ENCODE measurements at places on chromosomes 12 and 14. TPM values are rescaled to one million over a fixed set of nuclear protein-coding genes. Genes with fewer than 3 reads are reported as not detected.
A peak's percentile ranks its signal among the peaks of the same experiment; 100 is the strongest.

The PTPN21 gene
- total RNA-seq = 18.1 TPM

The KMT2D gene
- 35.4 TPM for total RNA-seq

The CCND2 gene
- 53.7 TPM for total RNA-seq

The TSHR gene
- total RNA-seq = not detected

The RPL10L gene
- not detected for total RNA-seq

The CLMN gene
- total RNA-seq = 73.6 TPM

The SLC35E3 gene
- 12.1 TPM for total RNA-seq

- H3K36me3 ChIP-seq = no peaks in the 10 kb centered on the region
- DNase-seq = peak; percentile 30
- H3K27me3 ChIP-seq = no peaks in the 10 kb centered on the region
- H3K4me1 ChIP-seq = no peaks in the 10 kb centered on the region
These were observed 368.8 kb downstream of the ALG10 start for GRCh38 chr12:34390846-34391700.

- no peak for DNase-seq
- peak overlapping the region; percentile 13 for H3K27ac ChIP-seq
- no peak overlapping the region for H3K4me3 ChIP-seq
- H3K27me3 ChIP-seq = no peaks in the 10 kb centered on the region
- no peaks in the 10 kb centered on the region for H3K4me1 ChIP-seq
- H3K36me3 ChIP-seq = no peaks in the 10 kb centered on the region
These were observed 167.3 kb downstream of the PRKCH start for GRCh38 chr14:61488417-61489401.

GRCh38 chr14:85417396-85417795 is 112.5 kb upstream of the FLRT2 start:
- H3K27me3 ChIP-seq = no peaks in the 10 kb centered on the region
- H3K27ac ChIP-seq = no peak overlapping the region
- H3K4me1 ChIP-seq = no peaks in the 10 kb centered on the region
- H3K36me3 ChIP-seq = no peaks in the 10 kb centered on the region
- H3K4me3 ChIP-seq = no peak overlapping the region

DNA sequence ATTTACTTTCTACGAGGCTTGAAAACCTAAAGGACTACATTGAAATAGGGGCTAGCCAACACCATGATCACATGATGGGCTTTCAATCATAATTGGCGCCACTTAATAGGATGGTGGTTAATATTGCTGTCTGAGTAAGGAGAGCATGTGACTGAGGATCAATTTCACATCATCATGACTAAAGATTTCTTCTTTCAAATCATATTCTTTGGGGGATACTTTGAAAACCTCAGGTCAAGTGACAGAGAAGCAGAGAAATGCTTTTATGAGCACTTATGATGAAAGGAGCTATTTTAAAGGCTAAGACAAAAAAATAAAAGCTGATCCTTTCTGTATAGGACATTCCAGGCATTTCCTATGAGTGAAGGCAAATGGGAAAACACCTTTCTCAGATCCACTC is 42.9 kb upstream of the KRAS start:
- H3K4me1 ChIP-seq = no peaks in the 10 kb centered on the region
- no peaks in the 10 kb centered on the region for H3K36me3 ChIP-seq
- DNase-seq = no peak
- no peak overlapping the region for H3K27ac ChIP-seq
- H3K27me3 ChIP-seq = no peaks in the 10 kb centered on the region
- no peak overlapping the region for H3K4me3 ChIP-seq

DNA sequence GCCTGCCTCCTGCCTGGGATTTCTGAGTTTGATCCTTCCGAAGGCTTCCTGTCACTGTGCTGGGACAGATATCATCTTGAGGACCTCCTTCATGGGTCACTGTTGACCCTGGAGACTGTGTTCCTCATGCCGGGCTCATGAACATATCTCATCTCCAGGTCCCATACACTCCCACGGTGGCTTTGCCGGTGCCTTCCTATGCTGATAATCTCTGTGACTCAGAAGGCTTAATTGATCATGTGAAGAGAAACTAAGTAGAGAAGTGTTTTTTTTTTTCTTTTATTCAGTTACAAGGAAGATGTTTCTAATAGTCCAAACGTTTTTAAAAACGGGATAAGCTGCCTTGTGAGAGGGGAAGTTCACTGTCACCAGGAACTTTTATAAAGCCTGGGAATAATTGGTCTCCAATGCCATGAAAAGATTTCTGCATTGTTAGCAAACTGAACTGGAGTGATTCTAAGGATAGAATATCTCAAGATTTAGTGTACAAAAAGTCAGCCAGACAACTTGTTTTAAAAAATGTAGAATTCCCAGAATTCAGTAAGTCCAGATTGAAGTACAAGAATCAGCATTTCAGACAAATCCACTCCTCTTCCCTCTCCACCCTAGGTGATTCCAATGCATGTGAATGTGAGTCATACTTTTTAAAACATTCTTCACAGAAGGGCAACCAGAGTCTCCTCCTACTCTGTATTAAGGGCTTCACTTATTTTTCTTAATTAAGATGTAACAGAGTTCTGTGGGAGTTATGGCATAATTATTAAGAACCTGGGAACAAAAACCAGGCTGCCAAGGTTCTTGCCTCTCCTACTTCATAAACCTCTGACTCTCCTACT is 139.8 kb upstream of the LGR5 start:
- no peaks in the 10 kb centered on the region for H3K36me3 ChIP-seq
- no peaks in the 10 kb centered on the region for H3K27me3 ChIP-seq
- H3K4me1 ChIP-seq = no peaks in the 10 kb centered on the region
- no peak overlapping the region for H3K27ac ChIP-seq

- no peaks in the 10 kb centered on the region for H3K4me1 ChIP-seq
- H3K27me3 ChIP-seq = no peaks in the 10 kb centered on the region
- no peak overlapping the region for H3K27ac ChIP-seq
- no peaks in the 10 kb centered on the region for H3K36me3 ChIP-seq
These were observed 79.4 kb downstream of the TMTC2 start for GRCh38 chr12:82765971-82766705.

- H3K27ac ChIP-seq = peak overlapping the region; percentile 32
- H3K4me1 ChIP-seq = no peaks in the 10 kb centered on the region
- H3K27me3 ChIP-seq = peaks cover 61% of the 10 kb centered on the region
- no peak for DNase-seq
These were observed 25.4 kb downstream of the BCL11B start for GRCh38 chr14:99246536-99247097.

DNA sequence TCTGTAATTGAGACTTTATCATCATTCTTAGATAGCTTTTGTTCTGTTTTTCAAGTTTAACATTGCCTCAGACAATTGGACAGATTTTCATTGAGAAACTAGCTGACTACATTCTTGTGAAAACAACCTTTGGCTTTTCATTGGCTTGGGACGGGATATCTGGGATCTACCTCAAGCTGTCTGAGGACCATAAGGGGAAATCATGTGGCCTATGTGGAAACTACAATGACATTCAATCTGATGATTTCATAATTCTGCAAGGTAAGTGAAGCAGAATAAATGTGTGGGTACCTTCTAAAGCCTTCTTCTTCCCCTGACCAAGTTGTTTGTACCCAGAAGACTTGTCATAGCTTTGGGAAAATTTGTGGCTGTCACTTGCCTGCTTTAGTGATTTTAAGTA is 133.5 kb downstream of the OTOGL start:
- DNase-seq = no peak
- H3K27me3 ChIP-seq = no peaks in the 10 kb centered on the region
- no peaks in the 10 kb centered on the region for H3K4me1 ChIP-seq

- H3K36me3 ChIP-seq = no peaks in the 10 kb centered on the region
- DNase-seq = no peak
- no peak overlapping the region for H3K27ac ChIP-seq
- no peaks in the 10 kb centered on the region for H3K27me3 ChIP-seq
- no peak overlapping the region for H3K4me3 ChIP-seq
- H3K4me1 ChIP-seq = no peaks in the 10 kb centered on the region
These were observed 219.9 kb downstream of the SEC23A start for GRCh38 chr14:38883127-38883526.

GRCh38 chr14:73777420-73777819 is 63.2 kb upstream of the PNMA1 start:
- H3K36me3 ChIP-seq = no peaks in the 10 kb centered on the region
- peaks cover under 1% of the 10 kb centered on the region for H3K4me1 ChIP-seq
- H3K27me3 ChIP-seq = no peaks in the 10 kb centered on the region
- peak overlapping the region; percentile 25 for H3K27ac ChIP-seq
- no peak overlapping the region for H3K4me3 ChIP-seq
- DNase-seq = no peak

All from breast epithelium (tissue), 4 donors.